ENCODE measurements at places on chromosomes 2 and 18. TPM values are rescaled to one million over a fixed set of nuclear protein-coding genes. Genes with fewer than 3 reads are reported as not detected.

Gene ZNF516
- 4.4 TPM for polyA plus RNA-seq

Gene SALL3
- not detected for polyA plus RNA-seq

Gene B3GNT7
- polyA plus RNA-seq: 0.12 TPM

Gene CCDC68
- not detected for polyA plus RNA-seq

GRCh38 chr18:70047931-70048603 is 100.4 kb upstream of the CD226 start:
- peaks cover 2% of the 10 kb centered on the region for H3K4me1 ChIP-seq
- peak overlapping the region; percentile 96 for H3K27ac ChIP-seq
- no peaks in the 10 kb centered on the region for H3K27me3 ChIP-seq

Measured in SK-N-SH (cell line).